ENCODE measurements at places on chromosomes 7 and 10.

GRCh38 chr10:116270771-116271592 is 2.0 kb downstream of the GFRA1 start:
- DNase-seq: no peak

DNA sequence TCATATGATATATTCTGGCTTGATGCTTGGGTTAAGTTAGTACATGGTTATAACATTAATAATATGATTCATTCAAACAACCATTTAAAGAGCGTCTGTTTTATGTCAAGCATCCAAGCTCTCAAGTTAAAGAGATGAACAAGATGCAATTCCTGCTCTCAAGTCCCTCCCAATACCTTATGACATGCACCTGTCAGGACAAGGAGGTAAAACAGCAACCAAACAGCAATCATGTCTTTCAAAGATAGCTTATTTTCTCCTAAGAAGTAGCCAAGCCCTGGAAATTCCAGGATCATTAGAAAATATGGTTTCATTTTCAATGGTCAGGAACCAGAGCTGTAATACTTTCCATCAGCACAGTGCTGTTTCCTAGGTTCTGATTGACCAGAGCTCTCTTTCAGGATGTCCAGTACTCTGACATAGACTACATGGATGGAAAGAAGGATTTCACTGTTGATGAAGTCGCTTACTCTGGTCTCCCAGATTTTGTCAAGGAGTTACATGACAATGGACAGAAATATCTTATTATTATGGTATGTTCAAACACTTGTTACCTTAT is 29.0 kb downstream of the MGAM2 start:
- no peak for DNase-seq

GRCh38 chr10:101687071-101687658 is 7.8 kb downstream of the FBXW4 start:
- DNase-seq: no peak

DNA sequence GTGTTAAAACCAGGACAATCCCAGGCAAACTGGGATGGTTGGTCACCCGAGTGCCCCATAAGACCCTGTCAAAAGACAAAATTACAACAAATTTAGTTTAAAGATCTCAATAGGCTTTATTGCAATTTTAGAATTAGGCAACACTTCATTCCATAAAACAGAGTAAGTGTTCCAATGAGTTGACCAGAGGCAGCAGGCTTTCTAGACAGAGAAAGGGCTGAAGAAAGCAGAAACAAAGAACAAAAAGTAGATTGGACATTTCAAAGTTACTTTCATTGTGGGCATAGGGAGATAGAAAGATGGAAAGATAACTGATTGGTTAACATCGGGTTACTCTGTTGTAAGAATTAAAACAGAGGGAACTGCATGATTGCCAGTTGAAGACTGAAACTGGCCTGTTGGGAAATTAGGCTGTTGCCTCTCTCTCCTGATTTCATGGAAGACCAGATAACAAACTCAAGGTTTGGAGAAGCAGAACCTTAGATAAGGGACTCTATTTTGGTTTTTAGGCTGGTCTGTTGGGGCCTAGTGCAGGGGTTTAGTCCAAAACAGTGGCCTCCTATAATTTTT is 36.3 kb downstream of the ENTPD1 start:
- DNase-seq: no peak

- peak; percentile 13 for DNase-seq
These were observed 40.2 kb upstream of the PROSER2 start for GRCh38 chr10:11782793-11783557.

DNA sequence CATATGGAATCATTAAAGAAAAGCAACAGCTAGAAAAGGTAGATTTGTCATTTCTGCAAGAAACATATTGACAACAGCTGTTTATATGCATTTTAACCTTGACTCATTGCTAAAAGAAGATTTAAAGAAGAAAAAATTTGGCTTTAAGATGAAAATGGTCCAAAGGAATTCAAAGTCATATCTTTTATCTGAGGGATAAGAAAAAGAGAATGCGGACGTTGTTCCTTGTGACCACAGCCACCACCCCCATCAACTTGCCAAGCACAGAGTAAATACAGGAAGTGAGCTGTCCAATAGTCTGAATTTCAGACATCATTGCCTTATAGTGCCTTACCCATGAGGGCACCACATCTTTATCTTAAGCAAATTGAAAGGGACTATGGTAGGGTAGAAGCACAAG is 7.3 kb upstream of the CRPPA start:
- no peak for DNase-seq

GRCh38 chr7:41437257-41438196 is 265.4 kb downstream of the INHBA start:
- no peak for DNase-seq

DNA sequence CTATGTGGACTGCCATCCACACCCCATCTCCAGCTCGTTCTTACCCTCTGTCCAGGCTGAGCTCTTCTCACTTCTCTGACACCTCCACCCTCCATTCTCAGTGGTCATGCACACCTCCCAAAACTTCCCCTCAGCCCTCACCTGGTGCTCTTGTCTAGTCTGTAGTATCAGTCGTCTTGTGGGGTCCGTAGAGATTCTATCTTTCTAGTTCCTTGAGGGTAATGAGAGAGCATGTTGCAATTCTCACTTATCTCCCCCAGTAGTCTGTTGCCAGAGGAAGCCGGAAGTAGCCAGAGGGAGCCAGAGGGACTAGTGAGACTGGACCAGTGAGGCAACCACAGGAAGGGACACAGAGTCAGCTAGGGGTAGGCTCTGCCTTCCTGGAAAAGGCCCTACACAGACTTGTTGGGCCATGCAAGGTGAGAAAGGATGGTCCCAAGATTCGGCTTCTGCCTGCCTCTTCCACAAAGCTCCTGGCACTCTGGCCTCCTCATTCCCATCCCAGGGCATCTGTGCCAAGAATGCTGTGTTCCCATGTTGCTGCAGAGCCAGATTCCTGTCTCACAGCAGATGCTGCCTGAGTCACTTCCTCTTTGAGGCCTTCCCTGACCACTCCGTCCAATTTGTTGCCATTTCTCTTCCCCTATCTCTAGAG is 50.6 kb upstream of the DUSP5 start:
- no peak for DNase-seq

GRCh38 chr10:43265799-43266721 is 805 bp downstream of the RASGEF1A start:
- no peak for DNase-seq

GRCh38 chr7:12508554-12508953 is 62.0 kb upstream of the SCIN start:
- no peak for DNase-seq

DNA sequence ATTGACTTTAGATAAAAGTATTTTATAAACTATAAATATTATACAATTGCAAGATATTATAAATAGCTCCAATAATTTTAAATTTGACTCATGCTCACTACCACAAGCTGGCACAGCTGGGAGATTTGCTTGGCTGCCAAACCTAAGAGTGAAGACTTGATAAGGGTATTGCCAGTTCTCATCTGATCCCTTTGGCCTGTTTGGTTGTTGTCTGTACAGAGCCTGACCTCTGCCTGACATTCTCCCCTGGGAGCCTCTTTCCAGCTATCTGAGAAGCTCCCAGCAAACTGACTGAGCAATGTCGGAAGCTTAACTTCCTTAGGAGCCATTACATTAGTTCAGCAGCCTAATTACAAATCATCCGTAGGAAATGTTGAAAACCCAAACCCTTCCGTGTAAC is 10.2 kb upstream of the LMOD2 start:
- DNase-seq: no peak

DNA sequence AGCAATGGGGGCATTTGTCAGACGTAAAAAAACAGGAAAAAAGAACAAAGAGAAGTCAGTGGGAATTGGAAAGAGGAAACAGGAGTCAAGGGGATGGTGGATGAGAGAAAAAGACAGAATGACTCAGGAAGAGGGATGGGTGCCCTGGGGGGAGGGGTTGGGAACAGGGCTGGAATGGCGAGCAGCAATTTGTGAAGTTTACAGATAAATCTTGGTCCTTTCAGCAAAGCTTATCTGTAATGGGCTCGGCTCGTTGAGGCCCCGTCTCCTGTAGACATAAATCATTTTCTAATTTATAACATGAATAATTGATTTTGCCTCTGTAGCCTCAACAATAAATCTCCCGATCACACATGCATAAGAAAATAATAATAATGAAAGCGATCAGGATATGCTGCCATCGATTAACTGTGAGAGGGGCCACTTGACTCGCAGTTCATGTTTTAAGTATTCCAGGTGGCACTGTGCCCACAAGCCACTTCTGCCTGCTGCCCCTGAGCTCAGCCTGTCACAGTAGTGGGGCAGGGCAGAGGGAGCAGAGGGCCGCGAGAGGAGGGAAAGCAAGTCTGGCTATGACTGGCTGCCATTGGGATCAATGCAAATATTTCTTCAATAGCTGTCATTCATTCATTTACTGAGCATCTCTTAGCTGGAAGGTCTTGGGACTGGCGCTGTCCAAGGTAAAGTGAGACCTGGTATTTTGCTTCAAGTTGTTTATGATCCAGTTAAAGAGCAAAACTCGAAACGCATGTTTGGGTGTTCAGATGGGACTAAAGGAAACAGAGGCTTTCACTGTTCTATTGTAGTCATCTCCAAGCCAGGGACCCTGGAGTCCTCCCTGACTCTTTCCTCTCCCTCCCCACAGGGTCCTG is 47.4 kb upstream of the R3HCC1L start:
- no peak for DNase-seq

DNA sequence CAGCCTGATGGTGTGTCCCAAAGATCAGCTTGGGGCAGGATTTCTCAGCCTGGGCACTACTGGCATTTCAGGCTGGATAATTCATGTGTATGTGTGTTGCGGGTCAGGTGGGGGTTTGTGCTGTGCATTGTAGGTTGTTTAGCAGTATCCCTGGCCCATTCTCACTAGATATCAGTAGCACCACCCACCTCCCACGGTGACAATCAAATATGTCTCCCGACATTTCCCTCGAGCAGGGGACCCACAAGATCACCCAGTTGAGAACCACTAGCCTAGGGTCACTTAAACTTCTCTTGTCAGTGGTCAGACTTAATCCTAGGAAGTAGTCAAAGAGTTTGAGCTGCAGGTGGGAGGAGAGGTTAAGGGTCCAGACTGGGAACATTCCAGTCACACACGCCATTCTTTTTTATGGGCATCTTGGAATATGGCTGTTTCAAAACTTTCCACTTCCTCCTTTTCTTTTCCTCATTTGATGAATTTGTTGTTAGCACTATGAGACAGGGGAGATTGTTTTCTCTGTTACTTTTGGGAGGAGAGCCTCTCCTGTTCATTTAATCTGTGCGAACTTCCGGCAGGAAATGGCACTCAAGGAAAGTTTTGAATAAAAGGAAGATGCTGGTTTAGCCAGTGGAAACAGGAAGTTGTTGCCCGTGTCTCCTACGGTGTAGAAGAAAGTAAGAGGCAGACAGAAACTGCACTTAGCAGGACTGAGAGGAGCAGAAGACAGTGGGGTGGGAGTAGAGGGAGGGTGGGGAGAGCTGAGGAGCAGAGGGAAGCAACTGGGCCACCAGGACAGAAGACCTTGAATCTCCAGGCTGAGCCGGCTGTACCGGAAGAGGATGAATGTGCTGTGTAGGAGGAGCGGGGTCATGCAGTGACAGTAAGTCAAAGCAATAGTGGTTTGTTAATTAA is 17.6 kb upstream of the EXOC6 start:
- no peak for DNase-seq

GRCh38 chr10:79103129-79103528 is 34.4 kb downstream of the ZMIZ1 start:
- DNase-seq: no peak

DNA sequence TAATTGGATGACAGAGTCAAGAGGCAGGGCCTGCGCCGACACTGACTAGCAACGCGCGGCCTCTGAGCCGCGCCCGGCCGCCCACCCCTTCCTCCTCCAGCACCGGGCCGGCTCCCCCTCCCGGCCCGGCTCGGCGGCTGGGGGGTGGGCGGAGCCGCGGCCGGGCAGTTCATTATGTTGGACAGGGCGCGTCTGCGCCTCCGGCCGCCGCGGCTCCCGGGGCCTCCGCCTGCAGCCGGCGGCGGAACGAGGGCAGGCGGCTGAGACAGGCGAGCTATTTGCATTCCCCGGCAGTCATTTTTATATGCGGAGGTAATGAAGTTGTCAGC is 106.7 kb downstream of the SNX10 start:
- DNase-seq: peak; percentile 47

- DNase-seq: no peak
These were observed 45.6 kb downstream of the SORCS1 start for GRCh38 chr10:107118866-107119265.

DNA sequence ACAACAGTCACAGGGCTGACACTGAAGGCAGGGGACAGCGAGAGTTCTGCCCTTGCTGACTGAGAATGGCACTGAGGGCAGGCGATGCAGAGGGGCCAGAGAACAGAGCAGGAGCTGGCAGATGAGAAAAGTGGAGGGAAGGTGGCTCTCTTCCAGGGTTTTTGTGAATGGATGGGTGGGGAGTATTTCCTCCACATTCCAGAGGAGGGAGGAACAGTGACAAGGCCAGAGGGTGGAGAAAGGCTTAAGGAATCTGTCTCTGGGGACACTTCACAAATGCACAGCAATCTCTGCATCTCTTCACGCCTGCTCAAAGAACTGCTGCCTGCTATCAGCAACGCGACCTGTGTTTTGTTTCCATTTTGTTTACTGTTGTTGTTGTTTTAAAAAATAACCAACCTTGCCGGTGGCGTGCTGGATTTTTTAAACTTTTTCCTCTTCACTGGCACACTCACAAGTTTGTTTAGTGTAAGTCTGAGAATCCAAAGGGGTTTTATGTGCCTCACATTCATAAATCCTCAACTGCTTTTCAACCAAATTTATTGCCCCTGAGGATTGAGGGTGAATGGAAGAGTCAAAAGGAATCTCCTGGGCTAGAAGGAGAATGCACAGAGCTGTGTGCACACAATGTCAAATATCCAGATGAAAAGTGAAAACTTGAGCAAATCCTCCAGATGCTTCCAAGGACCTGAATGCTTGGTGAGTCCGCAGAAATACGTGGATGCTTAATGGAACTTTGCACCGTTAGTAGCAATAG is 129.3 kb downstream of the GLI3 start:
- no peak for DNase-seq

GRCh38 chr7:601036-601594 is 81.5 kb upstream of the PDGFA start:
- no peak for DNase-seq

DNA sequence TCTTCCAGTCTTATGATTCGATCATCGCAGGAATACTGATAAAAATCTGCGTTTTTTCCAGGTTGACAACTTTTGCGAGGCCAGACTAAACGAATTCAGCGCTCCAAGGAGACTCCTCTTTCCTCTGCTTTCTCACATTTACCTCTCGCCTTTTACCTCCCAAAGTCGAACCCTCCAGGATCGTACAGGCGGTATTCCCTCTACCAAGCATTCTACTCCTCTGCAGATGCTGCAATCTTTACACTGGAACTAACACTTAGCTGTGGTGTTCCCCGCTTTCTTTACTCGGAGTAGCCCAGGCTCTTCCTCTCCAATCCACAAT is 449 bp downstream of the NUDT5 start:
- DNase-seq: no peak
